ENCODE measurements at places on chromosomes 7 and 10.

DNA sequence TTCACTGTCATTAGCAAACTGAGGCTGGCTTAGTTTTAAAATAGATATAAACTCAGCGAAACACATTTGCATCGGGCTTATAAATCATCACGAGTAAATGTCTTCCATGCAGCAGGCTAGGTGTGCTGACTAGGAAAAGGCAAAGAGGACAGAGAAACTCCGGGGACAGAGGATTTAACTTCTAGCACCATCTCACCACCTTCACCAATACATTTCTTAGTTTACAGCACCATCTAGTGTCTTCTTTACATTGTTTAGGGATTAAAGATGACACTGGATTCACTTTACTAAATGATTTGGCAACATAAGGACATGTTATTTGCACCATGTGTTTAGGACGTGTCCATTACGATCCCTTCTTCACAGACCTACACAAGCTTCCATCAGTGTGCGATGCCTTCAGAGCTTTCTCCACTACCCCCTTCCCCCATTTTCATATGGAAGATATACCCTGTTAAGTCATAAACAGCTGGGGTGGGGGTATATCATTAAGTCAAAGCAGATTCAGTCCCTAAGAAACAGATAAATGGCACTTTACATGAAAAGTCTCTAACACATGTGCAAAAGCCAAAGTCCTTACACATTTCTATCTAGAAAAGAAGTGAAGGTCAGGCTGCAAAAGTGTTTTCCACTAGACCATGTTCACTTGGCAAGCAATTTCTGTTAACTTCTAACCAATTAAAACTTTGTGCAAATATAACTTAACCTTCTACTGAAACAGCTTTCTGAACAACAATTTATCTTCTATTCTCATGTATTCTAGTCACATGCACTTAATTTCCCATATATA lies 103.3 kb downstream of the GRB10 start:
- DNase-seq = no peak

- no peak for DNase-seq
These were observed 19.1 kb downstream of the GRM8 start for GRCh38 chr7:127233630-127234029.

- DNase-seq = no peak
These were observed 108.8 kb upstream of the IFRD1 start for GRCh38 chr7:112341464-112341863.

GRCh38 chr10:33293076-33293475 lies 41.4 kb downstream of the NRP1 start:
- DNase-seq = no peak

GRCh38 chr10:55168343-55168742 lies 367.3 kb upstream of the PCDH15 start:
- no peak for DNase-seq

DNA sequence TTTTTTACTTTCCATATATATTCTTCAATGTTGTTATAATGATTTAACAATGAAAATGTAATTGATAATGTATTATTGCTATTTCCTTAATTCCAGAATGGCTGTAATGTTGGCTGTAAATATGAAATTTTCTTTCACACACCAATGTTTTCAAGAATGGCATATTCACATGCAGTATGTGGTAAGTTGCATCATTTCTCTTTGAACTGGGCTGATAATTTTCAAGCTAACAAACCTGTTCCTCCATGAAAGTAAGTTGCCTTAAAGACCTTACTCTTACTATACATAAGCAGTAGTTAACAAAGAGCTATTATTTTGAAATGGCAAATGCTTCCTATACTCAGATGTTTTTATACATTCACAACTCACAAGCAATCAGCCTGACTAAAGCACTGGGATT lies 154.5 kb downstream of the TMEM168 start:
- no peak for DNase-seq

DNA sequence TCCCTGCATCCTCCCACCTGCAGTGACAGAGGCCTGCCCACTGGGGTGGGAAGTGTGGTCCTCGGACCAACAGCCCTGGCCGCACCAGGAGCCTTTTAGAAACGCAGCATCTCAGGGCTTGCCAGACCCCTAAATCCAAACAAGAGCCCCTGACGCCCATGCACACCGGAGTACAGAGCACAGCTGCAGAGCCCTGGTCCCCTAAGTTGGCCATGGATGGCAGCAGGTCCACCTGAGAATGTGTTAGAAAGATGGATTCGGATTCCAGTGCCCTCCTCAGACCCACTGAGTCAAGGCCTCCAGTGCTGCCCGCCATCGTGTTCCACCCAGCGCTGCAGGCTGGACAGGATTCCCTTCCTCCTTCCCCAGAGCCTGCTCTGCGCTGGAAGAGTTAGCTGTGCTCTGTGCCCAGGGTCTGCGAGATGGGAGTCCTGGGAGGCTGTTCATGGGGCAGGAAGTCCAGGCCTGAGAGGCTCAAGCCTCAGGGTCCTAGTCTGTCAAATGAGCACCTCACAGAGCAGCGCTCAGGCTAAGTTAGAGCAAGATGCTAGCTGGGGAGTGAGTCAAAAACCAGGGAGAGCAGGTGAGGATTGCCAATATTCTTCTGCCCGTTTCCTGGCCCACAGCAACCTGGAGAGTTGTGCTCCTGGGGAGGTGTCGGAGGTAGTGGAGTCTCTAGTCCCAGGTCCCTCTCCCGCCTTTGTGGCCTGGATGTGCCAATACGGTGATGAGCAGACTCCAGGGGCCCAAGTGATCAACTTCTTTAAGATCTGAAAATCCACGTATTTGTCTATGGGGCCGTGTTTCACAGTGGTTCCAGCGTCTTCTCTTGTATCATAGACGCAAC lies 95.9 kb upstream of the GPR26 start:
- DNase-seq = no peak
